ENCODE measurements at places on chromosomes 7 and 10.

DNA sequence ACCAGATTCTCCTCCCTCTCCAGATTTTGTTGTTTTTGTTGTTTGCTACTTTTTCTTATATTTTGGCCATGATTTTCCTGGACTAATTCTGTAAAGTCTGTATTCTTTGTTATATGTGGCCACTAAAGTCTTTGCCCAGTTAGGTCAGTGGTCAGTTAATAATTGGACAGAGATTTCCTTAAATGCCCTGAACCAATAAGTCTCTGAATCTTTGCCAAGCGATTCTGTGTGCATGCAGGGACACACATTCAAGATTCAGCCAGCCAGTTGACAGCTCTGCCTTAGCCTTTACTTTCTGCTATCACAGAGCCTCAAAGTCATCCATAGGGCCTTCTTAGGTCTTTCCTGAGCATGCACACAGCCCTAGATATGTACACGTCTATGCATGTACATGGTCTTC is 11.0 kb upstream of the COL17A1 start:
- DNase-seq = no peak

GRCh38 chr10:58952747-58953466 is 223.5 kb upstream of the PHYHIPL start:
- no peak for DNase-seq

- no peak for DNase-seq
Observed at GRCh38 chr7:18530224-18531179, 35.0 kb downstream of the HDAC9 start.

GRCh38 chr7:132739271-132739955 is 163.1 kb upstream of the PLXNA4 start:
- peak; percentile 20 for DNase-seq

GRCh38 chr10:128178302-128178958 is 52.2 kb upstream of the MKI67 start:
- DNase-seq = no peak

DNA sequence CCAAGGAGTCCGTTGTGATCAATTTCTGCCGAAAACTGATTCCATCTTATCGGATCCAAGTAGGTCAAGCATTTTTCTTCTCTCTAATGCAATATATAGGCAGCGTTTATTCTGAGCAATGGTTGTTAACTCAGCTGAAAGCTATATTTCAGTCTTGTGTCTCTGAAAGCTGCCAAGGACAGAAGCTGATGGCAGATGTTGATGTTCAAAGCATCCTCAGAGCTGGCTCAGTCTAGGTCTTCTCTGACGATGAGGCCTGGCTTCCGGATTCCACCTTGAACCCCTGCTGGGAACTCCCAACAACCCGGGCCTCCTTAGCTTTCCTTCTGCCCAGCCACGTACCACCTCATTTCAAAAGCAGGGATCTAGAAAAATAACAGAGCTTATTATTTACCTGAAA is 863.6 kb downstream of the NRG3 start:
- DNase-seq = no peak

GRCh38 chr7:121046893-121047468 is 58.5 kb downstream of the CPED1 start:
- DNase-seq = no peak

DNA sequence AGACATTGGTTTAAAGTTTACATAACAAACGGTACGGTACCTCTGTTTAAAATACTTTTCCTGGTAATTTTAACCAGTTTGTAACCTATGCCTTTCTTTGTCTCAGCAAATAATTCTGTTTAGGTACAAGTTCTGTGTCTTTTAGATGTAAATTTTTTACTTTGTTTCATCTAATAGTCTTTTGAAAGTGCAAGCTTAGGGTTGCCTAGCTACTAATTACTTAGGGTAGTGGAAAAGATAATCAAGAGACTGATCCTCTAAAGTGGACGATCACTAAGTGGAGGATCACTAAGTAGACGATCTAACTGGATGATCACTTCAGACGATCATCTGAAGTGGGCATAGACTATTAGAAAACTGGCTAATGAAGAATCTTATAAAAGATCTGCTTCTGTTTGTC is 16.1 kb upstream of the FKBP9 start:
- no peak for DNase-seq

DNA sequence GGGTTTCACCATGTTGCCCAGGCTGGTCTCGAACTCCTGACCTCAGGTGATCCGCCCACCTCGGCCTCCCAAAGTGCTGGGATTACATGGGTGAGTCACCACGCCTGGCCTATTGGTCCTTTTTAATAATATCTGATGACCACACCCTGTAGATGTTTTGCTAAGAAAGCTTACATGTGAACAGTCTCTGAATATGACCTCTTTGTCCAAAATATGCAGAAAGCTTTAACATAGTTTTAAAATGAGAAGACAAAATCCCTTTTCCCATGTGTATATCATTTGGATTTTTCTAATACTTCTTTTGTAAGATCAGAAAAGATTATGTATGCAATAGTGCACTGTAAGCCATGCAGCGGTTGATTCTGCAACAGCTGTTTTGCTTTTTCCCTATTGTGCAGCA is 38.5 kb downstream of the MCU start:
- no peak for DNase-seq

DNA sequence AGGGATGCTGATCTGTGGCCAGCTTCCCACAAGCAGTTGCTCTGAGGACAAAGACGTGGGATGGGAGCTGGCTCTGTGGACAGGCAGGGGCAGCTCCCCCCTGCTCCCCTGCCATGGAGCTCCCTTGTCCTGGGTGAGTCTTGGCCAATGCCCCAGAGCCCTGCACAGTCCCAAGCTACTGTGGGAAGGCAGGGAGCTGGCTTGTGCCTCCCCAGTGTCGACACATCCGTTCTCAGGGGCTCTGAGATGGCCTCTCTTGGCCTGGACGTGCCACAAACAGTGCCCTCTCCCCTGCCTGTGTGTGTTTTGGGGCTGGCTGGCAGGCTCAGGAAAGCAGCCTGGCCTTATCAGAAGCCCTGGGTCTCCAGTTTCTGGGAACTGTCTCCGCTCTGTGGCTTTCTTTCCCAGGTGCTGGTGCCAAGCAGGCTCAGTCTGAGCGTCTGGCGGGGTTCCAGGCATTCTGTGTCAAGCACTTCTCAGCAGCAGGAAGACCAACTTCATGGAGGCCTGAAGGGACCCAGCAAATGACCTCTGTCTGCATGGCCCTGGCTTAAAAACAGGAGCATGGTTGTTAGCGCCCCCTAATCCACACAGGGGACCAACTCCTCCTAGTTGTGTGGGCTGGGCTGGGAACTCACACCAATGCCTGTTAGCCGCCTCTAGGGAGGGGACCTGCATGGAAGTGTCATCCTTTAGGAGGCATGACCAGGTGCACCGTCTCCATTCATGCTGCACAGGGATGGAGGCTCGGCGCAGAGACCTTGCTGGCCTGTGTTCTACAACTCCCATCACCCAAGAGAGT is 375.2 kb downstream of the RPS24 start:
- DNase-seq = no peak

DNA sequence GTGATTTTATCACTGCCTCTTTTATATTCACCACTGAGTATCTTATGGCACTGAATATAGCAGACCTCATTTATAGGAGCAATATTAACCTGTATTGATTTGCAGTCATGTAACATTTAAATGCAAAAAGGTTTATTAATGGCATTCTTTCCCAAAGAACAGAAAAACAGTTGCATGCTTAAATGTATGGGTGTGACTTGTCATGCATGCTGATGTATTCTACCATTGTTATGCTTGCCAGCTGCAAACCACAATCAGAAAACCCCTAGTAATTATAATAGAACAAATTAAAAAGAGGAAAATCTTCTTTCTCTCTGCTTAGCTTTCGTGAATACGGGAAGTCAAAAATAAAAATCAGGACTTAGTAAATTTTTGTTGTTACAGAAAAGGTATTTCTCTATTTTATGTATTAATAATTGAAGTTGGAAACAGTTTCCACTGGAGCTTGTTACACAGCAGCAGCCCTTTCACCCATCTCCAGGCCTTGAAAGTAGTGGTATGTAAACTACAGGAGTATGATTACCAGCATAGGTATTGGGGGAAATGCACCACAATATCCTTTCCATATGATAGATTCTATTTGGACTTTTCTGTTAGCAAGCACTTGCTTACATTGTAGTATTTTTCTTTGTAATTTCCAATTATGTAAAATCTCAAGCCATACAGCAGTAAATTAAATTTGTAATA is 147.4 kb upstream of the TEX47 start:
- DNase-seq = no peak

DNA sequence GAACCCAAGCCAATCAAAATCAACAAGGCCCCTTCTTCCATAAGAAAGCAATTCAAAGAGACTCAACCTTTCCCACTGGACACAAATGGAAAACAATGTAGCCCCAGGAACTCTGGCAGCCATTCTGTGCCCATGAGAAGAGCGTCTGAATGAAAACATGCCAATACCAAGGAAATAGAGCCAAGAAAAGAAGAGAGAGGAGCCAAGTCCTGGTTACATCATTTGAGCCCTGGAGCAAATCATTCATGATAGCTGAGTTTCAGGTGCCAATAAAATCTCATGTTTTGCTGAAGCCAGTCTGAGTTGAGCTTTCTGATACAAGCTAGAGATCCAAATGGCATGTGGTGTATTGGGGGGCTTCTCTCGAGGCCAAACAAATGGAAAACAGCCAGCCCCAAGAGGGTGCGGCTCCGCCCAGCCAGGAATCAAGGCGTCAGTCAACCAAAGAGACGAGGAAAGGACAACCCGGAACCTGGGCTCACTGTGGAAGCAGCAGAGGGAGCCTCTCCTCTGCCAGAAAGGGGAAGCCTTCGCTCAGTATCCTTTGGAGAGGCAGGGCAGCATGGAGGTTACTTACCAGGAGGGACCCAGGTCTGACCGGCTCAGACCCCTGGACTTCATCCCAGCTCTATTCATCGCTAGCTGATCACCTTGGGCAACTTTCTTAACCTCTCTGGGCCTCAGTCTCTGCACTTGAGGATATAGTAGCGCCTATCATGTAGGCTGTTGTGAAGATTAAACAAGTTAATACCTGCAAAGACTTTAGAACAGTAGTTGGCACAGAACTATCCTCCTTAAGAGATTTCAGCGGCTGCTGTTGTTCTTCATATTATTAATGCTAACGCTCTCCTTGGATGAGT is 61.8 kb downstream of the OAT start:
- DNase-seq = no peak

GRCh38 chr7:26458466-26459145 is 166.9 kb downstream of the SNX10 start:
- no peak for DNase-seq

Data from NCI-H524 (cell line).